ENCODE measurements at places on chromosomes 7 and 10. TPM values are rescaled to one million over a fixed set of nuclear protein-coding genes. Genes with fewer than 3 reads are reported as not detected.

The BAMBI gene
- total RNA-seq: 8.0 TPM

The PSMG3 gene
- total RNA-seq: 12.6 TPM

The TAS2R5 gene
- 2.8 TPM for total RNA-seq

The PDZD8 gene
- 20.9 TPM for total RNA-seq

The VWDE gene
- total RNA-seq: 0.39 TPM

The AASS gene
- 33.1 TPM for total RNA-seq

The PRLHR gene
- under 0.01 TPM for total RNA-seq

The ZNF248 gene
- 17.9 TPM for total RNA-seq

The C10orf62 gene
- 0.20 TPM for total RNA-seq

The ZNF804B gene
- total RNA-seq: not detected

The SORCS1 gene
- 1.9 TPM for total RNA-seq

The GRID2IP gene
- 0.30 TPM for total RNA-seq

The ADCY1 gene
- 5.7 TPM for total RNA-seq

The CPED1 gene
- 25.8 TPM for total RNA-seq

The GIMAP2 gene
- total RNA-seq: 7.3 TPM

The ENKUR gene
- total RNA-seq: 0.39 TPM

The GFRA1 gene
- 49.8 TPM for total RNA-seq

The RET gene
- total RNA-seq: 9.3 TPM

The NME8 gene
- 0.79 TPM for total RNA-seq

The EBLN1 gene
- total RNA-seq: not detected

The SRGN gene
- total RNA-seq: 153 TPM

All from skin of body (tissue), 3 donors.